ENCODE measurements at places on chromosomes 7 and 10.
A peak's percentile ranks its signal among the peaks of the same experiment; 100 is the strongest.

GRCh38 chr7:122468945-122469344, 164.4 kb upstream of the FEZF1 start:
- DNase-seq = no peak

DNA sequence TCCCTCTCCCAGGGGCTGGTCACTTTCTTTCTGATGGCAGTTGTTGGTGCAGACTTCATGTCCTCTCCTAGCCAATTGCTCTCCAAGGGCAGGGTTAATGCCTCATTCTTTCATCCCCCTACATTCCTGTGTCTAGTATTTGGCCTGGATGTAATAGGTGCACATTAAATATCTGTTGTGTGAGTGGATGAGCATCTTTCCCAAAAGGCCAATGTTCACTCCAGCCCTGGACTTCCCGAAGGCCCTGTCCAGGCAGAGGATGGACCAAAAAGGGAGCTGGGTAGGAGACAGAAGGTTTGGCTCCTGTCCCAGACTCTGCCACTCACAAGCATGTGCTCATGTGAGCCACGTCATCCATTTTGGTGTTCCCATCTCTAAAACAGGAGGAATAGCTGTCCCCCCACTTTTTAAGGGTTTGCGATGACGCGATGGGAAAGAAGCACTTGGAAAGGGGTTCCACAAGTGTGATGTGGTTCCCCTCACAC, 47.5 kb downstream of the RGS10 start:
- no peak for DNase-seq

DNA sequence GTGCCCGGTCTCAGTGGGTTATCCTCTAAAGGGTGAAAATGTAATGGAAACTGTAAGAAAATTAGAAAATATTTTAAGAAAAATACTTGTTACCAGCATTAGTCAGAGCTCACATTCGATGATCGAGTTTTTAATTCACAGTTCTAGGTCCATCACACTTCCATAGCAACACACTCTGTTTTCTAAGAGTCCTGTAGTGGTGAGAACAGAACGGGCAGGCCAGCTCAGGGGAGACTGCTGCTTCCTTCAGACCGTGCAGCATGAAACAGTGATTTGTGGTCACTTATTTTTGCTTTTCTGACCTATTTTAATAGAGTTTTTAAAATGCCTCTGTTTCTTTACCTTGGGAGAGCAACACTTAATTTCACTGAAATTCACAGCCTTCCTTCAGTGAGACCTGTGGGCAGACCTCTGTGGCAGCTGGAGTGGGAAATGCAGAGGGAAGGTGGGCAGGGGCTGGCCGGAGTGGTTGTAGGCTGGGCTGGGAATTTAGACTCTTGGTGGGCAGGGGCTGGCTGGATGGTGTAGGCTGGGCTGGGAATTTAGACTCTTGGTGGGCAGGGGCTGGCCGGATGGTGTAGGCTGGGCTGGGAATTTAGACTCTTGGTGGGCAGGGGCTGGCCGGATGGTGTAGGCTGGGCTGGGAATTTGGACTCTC, 1.5 kb downstream of the SUN1 start:
- DNase-seq = no peak

GRCh38 chr10:28837613-28838390, 160.5 kb downstream of the BAMBI start:
- no peak for DNase-seq

DNA sequence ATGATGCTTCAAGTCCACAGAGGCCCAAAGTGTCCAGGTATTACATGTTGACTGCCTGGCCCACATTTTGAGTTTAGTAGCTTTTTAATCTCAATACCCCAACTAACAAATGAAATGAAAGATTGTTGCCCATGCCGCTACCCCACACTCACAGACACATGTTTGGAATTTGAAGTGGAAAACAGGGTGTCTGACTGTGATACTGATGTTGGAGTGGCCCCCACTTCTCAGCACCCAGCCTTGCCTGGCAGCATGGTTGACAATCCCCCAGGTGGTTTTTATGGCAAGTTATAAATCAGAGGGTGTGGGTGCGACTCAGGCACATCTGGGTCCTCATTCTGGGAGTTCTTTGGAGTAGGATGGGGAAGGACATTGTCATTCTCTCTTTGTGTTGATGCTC, 314.7 kb upstream of the ZNF32 start:
- DNase-seq = no peak

DNA sequence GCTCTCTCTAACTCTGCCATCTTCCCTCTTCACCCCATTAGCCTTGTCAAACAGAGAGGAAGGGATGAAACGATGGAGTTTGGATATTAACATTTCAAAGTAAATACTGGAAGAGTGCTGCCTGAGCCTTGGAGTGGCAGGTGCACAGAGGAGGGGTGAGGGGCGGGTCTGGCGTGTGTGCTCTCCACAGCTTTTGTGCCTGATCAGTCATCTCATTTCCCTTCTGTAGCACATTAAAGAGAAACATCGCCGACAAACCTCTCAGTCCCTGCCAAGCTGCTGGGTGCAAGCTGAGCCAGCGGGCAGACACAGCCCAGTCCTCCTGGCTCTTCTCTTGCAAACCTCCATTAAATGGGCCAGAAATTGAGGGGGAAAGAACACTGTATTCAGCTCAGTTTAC, 76.2 kb downstream of the SLIT1 start:
- DNase-seq = no peak

GRCh38 chr10:68135362-68135761, 26.1 kb downstream of the MYPN start:
- no peak for DNase-seq

GRCh38 chr10:63286754-63287264, 153.7 kb downstream of the NRBF2 start:
- peak; percentile 85 for DNase-seq

DNA sequence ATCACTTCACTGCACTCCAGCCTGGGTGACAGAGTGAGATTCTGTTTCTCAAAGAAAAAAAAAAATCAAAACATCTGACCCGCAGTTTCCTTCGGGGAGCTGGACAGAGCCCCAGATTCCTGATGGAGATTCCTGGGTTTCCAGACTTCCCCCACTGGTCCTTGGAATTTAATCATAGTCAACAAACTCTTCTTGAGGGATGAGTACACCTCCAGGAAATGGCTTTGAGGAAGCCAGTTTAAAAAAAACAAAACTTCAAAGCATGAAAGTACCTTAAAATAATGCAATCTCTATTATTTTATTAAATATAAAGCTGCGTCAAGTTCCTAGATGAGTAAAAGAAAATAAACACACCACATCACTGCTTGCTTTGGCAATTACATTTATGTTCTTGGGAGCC, 1.2 kb upstream of the MAD1L1 start:
- DNase-seq = no peak

- no peak for DNase-seq
Observed at GRCh38 chr10:35711615-35712411, 69.7 kb upstream of the FZD8 start.

DNA sequence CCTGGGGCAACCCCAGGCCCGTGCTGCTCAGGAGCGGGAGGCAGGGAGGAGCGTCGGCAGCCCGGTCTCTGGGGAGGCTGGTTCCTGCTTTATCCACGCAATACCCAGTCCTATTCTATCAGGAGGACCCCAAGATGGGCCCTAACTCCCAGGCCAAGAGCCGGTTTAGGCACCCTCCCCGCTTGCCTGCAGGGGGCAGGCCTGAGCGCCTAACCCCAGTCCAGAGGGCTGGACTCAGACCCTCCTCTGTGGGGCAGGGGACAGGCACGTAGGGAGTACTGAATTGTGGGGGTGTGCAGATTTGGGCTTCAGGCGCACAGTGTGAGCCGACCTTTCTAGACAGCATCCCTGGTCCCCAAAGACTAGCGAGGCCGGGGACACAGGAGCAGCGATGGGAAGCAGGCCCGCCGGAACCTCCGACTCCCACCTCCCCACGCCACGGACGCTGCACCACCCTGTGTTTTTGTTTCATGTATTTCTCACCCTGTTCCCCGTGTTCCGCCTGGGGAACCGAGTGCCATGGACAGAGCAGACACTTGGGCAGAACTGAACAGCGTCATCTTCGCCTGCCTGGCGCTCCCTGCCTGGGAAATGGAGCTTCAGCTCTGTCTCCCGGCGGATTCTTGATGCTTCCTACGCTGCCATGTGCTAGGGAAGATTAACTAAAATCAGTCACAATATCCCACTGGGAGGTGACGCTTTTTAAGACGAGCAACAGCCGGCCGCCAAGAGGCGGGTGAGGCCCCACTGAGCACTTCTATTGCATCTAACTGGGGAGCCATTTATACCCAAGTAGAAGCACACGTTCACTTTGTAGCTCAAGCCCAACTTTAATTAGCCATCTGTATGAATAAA, 5.3 kb downstream of the NUDT1 start:
- DNase-seq = peak; percentile 75

DNA sequence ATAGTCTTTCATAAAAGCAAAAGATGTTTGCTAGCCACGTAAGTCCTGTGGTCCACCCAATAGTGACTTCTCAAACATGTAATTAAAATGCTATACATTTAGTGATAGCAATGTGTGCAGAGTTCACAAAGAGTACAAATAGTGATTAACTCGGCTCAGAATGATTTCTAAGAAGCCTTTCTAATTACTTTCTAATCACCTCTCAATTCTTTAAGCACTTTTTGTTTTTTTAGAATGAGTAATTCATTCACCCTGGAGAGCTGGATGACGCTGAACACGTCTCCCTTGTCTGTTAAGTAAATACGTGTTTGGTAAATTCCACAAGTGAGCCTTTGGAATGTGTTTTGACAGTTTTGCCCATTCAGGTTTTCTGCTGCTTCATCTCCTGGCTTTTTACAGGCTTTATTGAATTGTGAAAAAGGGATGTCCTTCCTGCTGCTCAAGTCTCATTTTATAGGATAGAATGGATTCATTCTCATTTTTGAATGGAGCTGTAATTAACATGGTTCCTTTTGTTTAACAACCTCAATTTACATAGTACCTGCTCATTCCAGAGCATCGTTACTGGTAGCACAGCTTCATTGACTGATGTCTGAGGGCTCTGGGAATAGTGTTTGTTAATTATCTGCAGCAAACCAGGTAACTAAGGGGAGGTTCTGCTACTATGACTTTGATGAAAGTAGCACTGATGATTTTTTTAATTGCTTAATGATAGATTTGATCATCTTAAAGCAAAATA, 212.1 kb downstream of the VTI1A start:
- peak; percentile 30 for DNase-seq

DNA sequence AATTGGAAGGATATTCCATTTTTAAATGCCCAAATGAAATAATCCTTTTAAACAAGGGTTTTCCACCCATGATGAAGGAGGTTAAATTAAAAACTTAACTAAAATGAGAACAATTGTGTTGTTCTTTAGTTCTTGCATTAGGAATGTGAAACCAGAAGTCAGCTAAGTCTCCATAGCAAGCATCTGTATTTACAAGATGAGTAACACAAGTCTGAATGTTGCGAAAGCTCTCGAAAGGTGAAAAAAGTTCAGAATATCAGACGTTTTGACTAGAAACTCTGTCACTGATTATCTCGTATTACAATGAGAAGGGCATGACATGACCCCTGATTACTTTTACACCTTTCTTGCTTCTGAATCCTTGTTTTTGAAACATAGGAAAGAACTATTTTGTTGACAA, 149.6 kb downstream of the BICC1 start:
- no peak for DNase-seq

DNA sequence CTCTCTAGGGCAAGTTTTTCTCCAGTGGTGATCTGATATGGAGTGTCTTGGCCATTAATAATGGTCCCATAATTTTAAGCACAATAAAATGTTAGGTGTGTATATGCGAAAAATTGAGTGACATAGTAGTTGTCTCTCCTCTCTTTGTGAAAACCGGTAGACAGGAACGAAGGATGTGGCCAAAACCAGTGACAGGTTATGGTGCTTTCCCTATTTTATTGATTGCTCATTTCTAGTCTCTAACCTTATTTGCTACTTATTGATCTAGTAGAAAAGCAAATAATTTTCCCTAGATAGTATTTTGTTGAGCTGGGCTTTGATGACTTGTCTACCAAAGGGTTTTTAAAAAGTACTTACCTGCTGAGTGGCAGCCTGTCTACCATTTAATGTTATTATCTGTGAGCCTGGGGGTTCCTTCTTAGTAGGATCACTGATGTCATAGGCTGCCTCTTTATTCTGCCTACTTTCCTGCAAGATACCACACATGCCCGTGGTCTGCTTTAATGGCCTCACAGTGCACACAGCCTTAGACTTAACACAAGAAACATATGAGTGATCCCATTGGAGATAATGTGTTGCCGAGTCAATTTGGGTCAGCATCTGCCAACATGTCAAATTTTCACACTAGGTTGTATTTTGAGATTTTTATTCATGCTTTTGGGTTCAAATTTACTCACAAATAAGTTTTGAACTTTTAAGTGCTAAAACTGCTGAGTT, 100.0 kb downstream of the AUTS2 start:
- no peak for DNase-seq

DNA sequence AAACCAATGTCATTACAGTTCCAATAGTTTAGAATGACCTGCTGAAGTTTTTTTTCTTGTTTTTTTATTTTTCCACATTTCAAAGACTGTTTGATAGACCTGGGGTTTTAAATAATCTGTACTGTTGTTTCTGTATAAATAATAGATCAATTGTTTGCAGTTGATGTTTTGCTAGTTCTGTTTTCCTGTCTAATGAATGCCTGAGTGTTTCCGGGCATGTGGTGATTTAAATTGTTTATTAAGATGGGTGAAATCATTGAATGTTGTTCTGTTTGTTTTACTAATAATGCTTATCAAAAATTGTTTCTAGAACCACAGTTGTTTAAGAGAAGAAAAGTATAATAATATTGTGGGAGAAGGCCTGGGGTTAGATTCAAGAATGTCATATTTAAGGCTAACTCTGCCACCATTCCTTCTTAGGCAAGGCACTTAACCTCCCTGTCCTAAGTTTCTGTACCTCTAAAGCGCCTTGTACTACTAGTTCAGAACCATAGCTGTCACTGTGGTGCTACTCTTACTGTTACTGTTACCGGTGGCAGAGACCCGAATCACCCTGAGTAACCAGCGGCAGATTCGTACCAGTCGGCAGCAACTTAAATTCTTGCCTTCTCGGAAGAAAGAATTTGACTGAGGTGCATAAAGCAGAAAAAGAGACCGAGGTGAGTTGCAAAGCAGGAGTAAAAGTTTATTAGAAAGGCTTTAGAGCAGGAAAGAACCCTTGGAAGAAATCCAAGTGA, 1014.1 kb downstream of the REEP3 start:
- DNase-seq = peak; percentile 12

- no peak for DNase-seq
Observed at GRCh38 chr7:75042831-75043703, 30.5 kb downstream of the RCC1L start.

GRCh38 chr10:14611968-14612693, 162.6 kb downstream of the FAM107B start:
- DNase-seq = no peak
